SK-MEL-5 (cell line): ENCODE measurements at places on chromosomes 5 and 9. TPM values are rescaled to one million over a fixed set of nuclear protein-coding genes. Genes with fewer than 3 reads are reported as not detected.

The FAM221B gene
- total RNA-seq: not detected in 2 replicates

The SLC25A25 gene
- total RNA-seq: 26.5 and 30.8 TPM in 2 replicates

The CMBL gene
- not detected in 2 replicates for total RNA-seq

The DMRT3 gene
- not detected in 2 replicates for total RNA-seq

The TGFBI gene
- 304 and 330 TPM in 2 replicates for total RNA-seq

The FBXL7 gene
- 9.4 and 9.8 TPM in 2 replicates for total RNA-seq

The NFIB gene
- 11.7 and 15.4 TPM in 2 replicates for total RNA-seq

GRCh38 chr5:104965006-104965405, 1402.4 kb upstream of the NUDT12 start:
- no peak for DNase-seq

DNA sequence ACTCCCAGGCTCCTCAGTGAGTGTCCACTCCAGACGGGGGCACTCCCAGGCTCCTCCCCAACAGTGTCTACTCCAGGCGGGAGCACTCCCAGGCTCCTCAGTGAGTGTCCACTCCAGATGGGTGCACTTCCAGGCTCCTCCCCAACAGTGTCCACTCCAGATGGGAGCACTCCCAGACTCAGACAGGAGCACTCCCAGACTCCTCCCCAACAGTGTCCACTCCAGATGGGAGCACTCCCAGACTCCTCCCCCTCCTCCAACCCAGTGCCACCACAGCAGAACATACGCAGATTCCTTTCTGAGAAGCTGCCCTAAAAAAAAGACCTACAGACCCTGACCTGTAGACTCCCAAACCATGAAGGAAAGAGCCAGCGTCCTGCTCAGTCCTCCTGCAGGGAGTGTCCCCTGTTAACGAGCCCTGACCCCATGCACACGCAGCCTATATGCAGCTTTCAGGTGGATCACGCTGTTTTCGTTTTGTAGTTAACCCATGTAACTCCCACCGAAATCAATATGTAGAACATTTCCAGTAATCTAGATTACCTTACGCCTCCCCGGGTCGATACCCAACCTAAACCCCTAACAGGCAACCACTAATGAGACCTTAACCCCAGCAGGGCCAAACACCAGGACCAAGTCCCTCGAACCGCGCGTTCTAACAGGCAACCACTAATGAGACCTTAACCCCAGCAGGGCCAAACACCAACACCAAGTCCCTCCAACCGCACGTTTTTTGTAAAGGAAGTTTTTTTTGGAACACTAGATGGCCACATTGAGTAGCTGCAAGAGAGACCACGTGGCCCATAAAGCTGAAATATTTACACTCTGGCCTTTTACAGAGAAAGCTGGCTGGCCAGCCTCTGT, 15.7 kb downstream of the PNPLA7 start:
- DNase-seq: peak; percentile 85

- DNase-seq: no peak
These were observed 31.6 kb downstream of the LRRTM2 start for GRCh38 chr5:138843316-138844124.

- DNase-seq: no peak
These were observed 1068.0 kb downstream of the NR2F1-AS1 start for GRCh38 chr5:92513067-92513466.

DNA sequence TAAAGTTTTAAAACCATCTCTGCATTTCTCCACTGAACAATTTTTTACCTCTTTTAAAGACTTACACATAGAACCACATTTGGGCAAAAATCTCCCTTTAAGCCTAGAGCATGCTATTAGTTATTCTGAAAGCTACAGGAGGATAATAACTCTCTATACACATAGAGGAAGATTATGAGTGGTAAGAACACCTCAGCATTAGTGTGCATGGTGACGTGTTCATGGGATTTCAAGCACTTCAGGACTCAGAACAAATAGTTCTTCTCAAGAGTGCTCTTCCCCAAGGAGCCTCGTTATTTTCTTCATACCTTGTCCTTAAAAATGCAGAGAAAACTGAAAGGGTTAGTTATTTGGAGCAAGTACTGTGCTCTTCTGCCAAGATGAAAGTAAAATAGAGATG, 256.9 kb upstream of the TUSC1 start:
- DNase-seq: no peak

DNA sequence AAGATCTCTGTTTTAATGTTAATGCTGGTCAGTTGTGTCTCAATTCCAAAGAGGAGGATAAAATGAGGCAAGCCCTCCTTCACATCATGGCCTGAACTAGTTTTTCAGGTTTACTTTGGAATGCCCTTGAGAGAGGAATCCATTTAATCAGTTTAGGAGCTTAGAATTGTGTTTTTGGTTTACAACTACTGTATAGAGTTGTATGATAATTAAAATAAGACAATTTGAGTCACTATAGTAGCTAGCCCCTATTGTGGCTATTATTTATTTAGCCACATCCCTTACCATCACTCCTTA, 107.8 kb upstream of the PRLR start:
- no peak for DNase-seq

GRCh38 chr9:133290751-133291302, 15.8 kb upstream of the ABO start:
- no peak for DNase-seq

DNA sequence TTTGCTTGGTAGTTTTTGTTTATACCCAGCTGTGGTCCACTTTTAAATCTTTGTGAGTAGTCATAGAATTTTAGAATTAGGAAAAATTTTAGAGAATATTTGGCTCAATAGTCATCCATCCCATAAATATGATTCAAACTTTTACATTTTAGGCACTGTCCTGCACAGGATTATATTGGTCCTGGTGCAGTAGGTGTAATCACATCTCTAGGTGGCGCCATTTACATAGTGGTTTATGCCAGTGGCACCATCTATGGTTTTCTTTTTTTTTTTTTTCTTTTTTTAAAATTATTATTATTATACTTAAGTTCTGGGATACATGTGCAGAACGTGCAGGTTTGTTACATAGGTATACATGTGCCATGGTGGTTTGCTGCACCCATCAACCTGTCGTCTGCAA, 260.7 kb upstream of the KCNN2 start:
- DNase-seq: peak; percentile 65

DNA sequence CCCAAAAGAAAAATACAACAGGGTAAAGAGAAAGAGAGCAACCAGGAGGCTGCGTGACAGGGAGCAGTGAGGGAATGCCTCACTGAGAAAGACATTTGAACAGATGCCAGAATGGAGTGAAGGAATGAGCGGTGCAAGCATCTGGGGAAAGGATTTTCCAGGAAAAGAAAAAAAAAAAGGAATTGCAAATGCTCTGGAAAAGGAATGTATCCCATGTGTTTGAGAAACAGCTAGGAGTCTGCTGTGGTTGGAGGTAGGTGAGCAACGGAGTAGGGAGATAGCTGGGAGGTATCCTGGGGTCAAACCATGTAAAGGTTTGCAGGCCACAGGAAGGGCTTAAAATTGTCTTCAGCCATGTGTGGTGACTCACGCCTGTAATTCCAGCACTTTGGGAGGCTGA, 23.6 kb upstream of the CEMIP2 start:
- no peak for DNase-seq

DNA sequence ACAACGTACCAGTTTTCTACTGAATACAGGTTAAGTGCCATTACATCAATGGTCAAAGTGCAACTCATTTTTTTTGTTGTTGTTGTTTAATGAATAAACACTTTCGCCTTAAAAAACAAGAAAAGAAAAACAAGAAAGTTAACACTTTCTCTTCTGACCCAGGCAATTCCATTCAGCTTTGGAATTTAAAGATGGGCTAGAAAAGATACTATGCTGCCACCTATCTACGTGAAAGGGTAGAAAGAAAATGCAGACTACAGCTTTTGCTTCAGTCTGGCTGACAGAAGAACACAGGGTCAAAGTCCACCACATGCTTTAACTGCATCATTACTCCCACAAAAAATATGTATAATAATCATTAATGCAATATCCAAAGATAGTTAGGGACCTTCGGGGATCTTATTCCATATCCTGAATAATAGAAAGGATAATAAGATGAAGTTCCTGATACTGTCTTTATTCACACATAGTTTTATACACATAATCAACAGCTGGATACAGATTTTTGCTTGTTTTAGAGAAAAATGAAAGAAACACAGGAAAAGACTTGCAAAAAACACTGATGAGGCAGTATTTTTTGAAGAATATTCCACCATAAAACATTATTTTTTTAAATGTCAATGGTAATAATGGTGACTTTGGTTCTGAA, 40.4 kb downstream of the ZDHHC21 start:
- peak; percentile 51 for DNase-seq

DNA sequence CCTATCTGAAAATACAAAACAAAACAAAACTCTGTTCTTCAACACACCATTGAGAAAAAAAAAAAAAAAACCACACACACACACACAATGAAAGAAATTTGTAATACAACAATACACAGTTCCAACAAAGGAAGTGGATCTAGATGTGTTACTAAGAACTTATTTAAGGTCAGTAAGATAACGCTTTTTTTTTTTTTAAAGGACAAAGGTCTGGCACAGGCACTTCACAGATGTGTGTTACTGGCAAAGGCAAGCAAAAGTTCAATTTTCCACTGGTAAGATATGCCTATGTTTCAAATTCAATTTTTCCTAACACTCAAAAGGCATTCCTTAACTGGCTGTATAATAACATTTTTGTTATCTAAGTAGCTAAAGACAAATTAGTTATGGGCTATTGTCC, 3.6 kb downstream of the RFK start:
- no peak for DNase-seq

DNA sequence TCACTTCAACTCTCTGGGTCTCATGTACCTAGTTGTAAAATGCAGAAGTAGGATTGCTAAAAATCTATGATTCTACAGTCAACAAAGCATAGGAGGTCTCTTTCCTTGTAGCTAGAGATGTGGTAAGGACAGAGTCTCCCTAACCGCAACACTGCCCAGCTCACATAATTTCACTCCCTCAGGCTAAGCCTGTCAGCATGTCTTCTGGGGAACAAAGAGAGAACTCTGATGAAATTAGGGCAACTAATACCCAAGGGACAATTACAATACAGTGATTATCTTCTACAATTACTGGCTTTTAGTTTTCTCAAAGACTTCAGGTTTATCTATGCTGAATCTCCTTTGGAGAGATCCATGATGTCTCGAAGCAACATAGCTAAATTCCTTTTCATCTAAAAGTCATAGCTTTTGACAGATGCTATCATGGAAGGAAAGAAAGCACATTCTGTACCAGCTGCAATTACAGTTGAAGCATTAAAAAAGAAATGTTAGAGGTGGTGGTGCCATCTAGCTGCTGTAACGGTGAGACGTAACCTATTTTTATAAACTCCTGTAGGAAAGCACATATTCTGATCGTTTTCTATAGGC, 141.1 kb upstream of the TARS1 start:
- DNase-seq: peak; percentile 91

GRCh38 chr5:158175934-158176481, 317.1 kb upstream of the CLINT1 start:
- DNase-seq: no peak

GRCh38 chr5:54311176-54311677, 854 bp upstream of the ARL15 start:
- DNase-seq: peak; percentile 5

- DNase-seq: no peak
These were observed 381.4 kb upstream of the RGMB start for GRCh38 chr5:98391921-98392625.

DNA sequence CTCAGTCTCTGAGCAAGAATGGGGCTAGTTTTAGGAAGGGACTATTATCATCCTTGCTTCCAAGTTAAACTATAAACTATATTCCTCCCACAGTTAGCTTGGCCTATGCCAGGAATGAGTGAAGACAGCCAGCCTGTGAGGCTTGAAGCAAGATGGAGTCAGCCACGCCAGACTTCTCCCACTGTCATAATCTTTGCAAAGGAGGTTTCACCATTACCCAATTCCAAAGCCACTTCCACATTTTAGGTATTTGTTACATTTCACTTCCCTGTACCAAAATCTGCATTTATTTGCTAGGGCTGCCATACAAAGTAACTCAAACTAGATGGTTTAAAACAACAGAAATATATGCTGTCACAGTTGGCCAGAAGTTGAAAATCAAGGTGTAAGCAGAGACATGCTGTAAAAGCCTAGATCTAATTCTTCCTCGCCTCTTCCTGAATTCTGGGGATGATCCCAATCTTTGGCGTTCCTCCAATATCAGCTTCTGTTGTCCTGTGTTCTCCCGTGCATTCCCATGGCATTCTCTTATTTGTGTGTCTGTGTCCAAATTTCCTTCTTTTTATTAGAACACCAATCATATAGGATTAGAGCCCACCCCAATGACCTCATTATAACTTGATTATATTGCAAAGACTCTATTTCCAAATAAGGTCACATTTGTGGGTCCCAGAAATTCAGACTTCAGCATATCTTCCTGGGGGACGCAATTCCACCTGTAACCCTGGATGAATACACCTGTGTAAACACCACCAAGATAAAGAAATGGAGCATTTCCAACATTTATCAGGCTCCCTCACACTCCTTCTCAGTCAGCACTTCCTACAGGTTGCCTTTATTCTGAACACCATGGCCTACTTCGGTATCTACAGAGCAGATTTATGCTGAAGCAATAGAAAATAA, 126.8 kb downstream of the GCNT1 start:
- no peak for DNase-seq

- no peak for DNase-seq
These were observed 21.0 kb downstream of the MACROH2A1 start for GRCh38 chr5:135377751-135378680.

GRCh38 chr5:136420168-136420898, 55.0 kb upstream of the TRPC7 start:
- no peak for DNase-seq

GRCh38 chr9:38117651-38118050, 48.6 kb upstream of the SHB start:
- DNase-seq: no peak

- no peak for DNase-seq
These were observed 2.7 kb downstream of the GRM6 start for GRCh38 chr5:178992291-178992895.

GRCh38 chr5:128966375-128966774, 1.1 kb downstream of the SLC27A6 start:
- no peak for DNase-seq
